ENCODE measurements at places on chromosomes 5 and 9.

- DNase-seq = peak; percentile 3
These were observed 75.0 kb downstream of the TTC39B start for GRCh38 chr9:15231788-15232635.

DNA sequence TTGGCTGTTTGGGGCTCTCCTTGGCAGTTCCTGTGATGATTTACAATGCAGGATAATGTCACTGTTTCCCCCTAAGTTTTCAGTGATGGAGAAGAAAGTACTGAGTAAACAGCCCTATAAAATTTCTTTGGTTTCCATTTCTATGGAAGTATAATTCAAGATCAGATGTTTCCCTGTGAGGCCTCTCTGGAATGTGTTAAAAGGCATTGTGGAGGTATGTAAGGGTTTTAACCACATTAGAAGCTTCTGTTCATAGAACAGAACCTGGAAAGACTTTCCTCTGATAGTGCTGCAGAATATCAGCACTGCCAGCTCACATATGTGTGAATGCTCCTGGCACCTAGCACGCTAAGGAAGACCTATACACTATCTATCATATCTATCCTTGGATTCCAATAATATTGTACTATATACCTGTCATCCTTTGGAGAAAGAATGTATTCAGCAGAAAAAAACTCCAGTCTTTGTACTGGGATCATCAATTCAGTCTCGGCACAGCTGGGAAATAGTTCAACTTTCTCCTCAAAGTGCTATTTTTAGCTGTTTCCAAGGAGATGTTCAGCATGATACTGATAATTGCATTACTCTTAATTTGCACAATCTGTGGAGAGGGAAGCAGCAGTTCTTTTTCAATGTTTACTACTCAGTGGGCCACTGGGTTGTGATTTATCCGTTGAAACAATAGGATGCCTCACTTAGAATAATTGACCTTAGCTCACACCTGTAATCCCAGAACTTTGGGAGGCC lies 21.9 kb downstream of the TTC1 start:
- no peak for DNase-seq

GRCh38 chr5:171714261-171714660 lies 71.4 kb upstream of the SMIM23 start:
- no peak for DNase-seq

- DNase-seq = no peak
These were observed 70.0 kb downstream of the GLDC start for GRCh38 chr9:6575324-6576034.

GRCh38 chr9:108766626-108767161 lies 89.1 kb downstream of the ACTL7B start:
- DNase-seq = no peak

DNA sequence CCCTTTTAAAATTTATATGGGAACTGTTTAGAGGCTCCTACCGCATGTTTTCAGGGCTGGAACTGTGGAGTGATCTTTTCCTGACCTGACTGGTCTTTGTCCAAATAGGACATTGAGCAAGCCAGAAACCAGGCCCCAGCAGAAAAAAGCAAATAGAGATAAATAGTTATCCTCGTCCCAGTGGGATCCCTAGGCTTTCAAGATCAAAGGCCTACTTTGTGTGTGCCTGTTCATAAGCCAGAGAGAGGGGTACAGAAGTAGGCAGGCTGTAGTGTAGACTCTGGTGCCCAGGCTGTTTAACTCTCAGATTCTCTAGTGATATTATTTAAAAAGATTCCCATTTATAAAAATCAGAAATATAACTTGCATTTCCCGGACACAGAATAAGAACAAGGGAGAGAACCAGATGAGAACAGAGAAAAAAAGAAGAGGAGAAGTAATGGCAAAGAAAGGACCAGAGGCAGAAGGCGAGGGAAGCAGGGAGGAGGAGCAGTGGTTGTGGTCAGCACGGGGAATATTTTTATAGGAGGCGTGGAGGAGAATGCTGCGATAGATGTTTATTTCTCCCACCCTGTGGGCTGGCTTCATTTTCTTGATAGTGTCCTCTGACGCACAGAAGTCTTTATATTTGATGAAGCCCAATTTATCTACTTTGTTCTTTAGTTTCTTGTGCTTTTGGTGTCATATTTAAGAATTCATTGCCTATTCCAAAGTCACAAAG lies 101.2 kb downstream of the AOPEP start:
- DNase-seq = no peak

DNA sequence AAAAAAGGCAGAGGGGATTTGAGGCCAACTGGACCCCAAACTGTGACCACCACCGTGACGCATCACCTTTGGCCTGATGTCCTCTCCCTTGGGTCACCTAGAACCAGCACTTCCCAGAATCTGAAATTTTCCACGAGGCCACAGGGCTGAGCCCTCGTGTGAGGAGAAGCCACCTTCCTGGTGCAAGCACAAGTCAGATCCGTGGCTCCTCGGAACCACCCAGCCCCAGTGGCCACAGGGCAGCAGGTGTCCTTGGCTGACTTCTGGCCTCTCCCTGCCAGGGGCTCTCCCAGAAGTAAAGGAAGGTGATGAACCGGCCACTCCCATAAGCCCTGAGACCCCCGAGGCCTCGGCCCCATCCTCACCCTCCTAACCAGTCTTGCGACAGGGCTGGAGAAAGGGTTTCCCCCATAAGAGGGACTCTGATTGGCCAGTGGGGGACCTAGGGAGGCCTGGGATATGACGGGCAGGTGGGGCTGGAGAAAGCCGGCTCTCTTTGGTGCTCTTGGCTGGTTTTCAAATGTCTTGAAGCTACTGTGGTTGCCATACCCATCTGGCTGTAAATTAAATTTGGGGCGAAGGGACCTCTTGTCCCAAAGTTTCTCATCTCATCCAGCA lies 20.9 kb upstream of the HMCN2 start:
- no peak for DNase-seq

GRCh38 chr9:8374471-8374870 lies 574.9 kb upstream of the DMAC1 start:
- no peak for DNase-seq

- DNase-seq = no peak
These were observed 37.4 kb downstream of the WWC1 start for GRCh38 chr5:168328814-168329213.

GRCh38 chr5:165620394-165620793 lies 2115.0 kb downstream of the MAT2B start:
- no peak for DNase-seq

- peak; percentile 15 for DNase-seq
These were observed 59.4 kb upstream of the RAPGEF1 start for GRCh38 chr9:131799177-131799823.

GRCh38 chr9:92378865-92379560 lies 25.4 kb downstream of the OGN start:
- DNase-seq = no peak

- DNase-seq = no peak
These were observed 23.5 kb downstream of the KLF9 start for GRCh38 chr9:70390933-70391341.

DNA sequence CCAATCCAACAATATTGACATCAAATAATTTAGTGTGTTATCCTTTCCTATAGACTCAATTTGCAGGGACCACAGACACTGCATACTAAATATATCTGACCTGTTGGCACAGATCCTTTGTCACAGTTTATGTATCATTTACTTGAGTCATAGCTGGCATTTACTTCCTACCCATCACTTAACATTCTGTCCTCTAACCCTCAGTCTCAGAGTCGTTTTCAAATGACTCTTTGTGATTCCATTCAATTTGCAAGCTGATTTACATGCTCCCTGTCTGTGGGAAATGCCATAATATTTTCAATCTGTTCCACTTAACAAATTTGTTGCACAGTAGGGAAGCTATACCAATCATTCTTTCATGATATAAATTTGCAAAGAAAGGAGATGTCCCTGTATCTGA lies 265.7 kb upstream of the EDIL3 start:
- no peak for DNase-seq

DNA sequence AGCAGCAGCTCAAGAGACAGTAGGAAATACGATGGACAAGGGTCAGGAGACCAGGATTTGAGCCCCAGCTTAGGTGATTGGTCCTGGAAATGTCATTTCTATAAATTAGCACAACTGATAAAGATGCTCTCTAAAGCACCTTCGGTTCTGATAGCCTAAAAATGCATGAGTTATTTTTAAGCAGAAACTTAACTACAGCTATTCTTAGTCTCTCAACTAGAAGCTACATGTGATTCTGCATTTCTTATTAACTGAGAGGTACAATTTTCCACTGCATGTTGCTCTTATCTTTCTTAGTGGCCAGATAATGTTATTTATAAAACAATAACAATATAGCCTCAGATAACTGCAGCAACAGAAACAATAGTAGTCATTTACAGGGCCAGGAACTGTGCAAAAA lies 136.4 kb downstream of the GRIA1 start:
- no peak for DNase-seq

DNA sequence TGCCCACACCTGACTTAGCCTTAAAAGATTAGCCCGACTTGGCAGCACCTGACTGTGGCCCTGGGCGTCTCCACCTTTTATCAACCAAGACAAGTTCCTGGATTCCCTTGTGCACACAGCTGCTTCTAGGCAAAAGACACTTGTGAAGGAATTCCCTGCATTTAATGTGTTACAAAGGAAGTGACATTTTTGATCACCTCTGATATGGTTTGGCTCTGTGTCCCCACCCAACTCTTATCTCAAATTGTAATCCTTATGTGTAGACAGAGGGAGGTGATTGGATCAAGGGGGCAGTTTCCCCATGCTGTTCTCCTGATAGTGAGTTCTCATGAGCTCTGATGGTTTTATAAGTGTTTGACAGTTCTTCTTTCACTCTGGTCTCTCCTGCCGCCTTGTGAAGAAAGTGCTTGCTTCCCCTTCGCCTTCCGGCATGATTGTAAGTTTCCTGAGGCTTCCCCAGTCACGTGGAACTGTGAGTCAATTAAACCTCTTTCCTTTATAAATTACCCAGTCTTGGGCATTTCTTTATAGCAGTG lies 2.6 kb upstream of the CPEB4 start:
- no peak for DNase-seq

GRCh38 chr9:121284733-121285451 lies 16.9 kb downstream of the GSN start:
- no peak for DNase-seq

DNA sequence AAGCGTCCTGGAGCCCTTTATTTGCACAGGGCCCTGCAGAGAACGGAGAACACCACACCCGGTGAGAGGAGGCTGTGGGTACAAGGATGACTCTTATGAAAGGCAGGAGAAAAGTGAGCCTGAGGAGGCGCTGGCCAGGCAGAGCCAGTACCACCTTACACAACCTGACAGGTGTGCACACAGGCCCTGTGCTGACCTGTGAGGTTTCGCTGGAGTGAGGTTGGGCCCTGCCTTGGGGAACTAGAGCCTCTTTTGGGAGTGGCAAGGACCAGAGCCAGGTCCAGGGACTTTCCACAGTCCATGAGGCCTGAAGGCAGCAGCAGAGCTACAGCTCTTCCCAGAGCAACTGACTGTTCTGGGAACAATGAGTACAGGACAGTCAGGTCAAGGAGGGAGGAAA lies 3.1 kb downstream of the SRD5A1 start:
- no peak for DNase-seq

- DNase-seq = no peak
These were observed 103.5 kb upstream of the NR3C1 start for GRCh38 chr5:143506836-143507552.

DNA sequence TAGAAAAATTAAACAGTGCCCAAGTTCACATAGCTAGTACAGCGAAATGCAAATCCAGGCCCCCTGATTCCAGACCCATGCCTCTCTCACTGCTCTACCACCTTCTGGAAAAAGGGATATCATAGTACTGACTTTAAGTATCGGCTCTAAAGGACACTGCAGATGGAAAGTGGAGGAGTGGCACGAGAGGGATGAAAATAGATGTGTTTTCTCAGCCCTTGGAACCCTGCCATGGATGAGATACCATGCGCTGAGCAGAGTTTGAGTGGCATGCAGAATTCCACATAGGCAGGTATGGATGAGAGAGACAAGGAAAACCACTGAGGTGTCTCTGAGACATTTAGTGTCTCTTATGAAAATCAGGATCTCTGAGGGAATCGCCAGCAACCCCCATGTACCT lies 18.8 kb downstream of the CKMT2 start:
- DNase-seq = no peak

- DNase-seq = no peak
These were observed 40.8 kb upstream of the CCDC152 start for GRCh38 chr5:42715785-42716184.

- DNase-seq = no peak
These were observed 79.2 kb upstream of the SLCO4C1 start for GRCh38 chr5:102375272-102375671.

DNA sequence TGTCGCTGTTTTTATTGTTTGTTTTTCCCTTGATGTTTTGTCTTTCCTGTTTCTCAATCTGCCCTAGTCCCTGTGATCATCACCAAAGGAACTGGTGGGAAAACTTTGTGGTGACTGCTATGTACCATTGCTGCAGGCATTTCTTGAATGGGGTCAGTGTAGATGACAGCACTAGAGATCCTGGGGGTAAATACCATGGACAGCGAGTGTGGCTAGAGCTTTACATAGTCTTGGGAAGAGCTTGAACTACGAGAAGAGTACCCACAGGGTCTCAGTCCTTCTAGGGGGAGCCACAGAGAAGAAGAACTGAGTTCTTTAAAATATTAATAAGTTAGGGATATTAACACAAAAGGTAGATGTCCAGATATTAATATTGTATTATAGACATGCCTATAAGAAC lies 138.8 kb downstream of the PAM start:
- DNase-seq = no peak

DNA sequence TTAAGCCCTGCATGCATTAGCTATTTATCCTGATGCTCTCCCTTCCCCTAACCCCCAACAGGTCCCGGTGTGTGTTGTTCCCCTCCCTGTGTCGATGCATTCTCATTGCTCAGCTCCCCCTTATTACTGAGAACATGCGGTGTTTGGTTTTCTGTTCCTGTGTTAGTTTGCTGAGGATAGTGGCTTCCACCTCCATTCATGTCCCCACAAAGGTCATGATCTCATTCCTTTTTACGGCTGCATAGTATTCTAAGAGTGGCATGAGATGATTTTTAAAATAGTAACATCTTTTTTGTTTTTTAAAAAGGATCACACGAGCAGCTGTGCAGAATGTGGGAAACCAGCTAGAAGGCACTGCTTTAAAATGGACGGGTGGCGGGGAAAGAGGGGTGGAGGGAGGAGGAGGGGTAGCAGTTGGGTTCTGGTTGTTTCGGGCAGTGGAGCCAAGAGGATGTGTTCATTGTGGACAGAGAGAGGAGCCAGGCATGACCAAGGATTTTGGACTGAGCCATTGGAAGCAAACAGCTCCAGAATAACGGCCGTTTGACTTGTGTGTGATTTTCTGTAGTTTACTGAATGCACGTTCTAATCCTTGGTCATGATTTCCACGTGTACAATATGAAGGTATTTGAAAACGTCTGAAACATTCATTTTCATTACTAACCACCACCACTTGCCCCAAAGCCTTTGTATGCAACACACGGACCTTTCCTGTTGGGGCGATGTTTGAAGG lies 1.7 kb upstream of the TENT4A start:
- no peak for DNase-seq

- DNase-seq = no peak
These were observed 232.1 kb upstream of the PIK3R1 start for GRCh38 chr5:67983251-67984110.

All from stimulated activated CD4-positive, alpha-beta T cell treated with anti-CD3 and anti-CD28 coated beads, Interleukin-1b, Interleukin-23, amount 100 ng/mL, for 4 hours (primary cell).